Activated T-cell treated with anti-CD3 and anti-CD28 coated beads for 4 hours (primary cell): ENCODE measurements at places on chromosomes 5 and 9.

- no peak for DNase-seq
Observed at GRCh38 chr9:120774719-120775118, 18.5 kb downstream of the FBXW2 start.

DNA sequence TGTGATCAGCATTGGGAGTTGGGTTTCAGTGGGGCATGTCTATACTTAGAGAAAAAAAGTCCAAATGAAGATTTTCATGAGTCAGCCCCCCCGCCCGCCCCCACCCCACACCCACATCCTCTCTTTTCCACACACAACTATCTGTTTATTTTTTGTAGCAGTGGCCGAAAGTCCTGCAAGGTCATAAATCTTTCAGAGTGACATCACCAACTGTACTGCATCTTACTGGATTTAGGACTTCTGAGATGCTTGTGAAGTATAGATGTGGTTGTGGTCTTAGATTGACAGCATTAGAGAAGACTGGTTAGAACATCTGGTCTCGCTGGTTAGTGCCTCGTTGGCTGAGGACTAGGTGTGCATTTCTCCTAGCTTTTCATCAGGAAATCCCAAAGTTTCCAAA lies 7.3 kb upstream of the ROPN1L start:
- DNase-seq, result no peak

- no peak for DNase-seq
Observed at GRCh38 chr9:33921967-33922895, 105.3 kb downstream of the UBE2R2 start.

DNA sequence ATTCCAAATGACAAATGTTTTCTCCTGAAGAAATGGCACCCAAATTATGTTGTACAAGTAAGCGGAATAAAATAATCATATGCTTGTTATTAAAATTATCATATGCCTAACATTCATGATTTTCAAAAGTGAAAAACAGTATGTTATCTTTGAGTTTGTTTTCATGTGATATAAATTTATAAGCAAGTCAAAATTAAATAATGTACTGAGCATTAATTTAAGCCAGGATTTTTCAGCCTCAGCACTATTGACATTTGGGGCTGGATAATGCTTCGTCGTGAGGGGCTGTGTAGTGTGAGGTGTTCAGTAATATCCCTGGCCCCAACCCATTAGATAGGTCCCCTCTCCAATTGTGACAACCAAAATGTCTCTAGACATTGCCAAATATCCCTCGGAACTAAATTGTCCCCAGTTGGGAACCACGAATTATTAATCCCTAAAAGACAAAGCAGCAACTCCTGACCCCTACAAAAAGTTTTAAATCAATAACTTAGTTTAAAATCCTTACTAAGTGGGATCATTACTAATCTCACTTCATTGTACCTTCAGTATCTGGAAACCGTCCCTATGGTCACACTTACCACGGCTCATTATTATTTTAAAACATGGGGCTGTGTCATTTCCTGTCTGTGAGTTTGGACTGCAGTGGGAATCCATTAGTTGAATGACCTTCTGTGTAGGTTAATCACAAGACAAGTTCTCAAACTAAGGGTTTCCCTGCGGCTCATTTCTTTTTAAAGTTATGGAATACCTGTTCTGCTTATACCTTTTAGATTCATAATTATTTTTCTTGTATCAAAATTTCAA lies 1.3 kb upstream of the NNT start:
- DNase-seq, result no peak

- DNase-seq, result no peak
Observed at GRCh38 chr9:34086864-34087263, 38.2 kb upstream of the UBAP2 start.
